ENCODE measurements at places on chromosomes 4 and X.

DNA sequence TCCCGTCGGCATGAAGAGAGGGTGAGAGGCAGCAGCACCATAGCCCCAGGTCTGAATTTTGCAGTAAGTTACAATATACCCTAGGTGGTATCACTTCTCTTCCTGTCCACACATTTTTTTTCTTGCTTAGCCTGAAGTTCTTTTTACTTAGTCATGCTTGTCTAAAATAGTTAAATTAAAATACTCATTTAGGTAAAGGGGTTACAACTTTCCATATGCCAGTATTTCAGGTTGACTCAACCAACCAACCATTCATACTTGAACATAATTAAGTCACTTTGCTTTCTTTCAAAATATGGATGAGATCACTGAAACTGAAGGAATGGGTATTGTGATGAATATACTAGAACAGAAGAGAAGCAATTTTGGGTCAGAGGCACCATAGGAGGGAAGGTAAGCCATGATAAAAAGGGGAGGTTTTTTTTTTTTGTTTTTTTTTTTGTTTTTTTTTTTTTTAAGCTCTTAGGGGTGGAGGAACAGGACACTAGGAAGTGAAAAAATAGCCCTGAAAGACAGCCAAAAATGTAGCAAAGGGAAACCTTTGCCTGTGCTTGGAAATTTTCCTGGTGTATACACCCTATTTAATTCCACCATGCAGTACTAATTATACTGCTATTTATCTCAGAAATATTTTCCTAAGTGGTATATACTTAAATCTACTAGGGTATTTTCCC, 41.8 kb downstream of the RPS6KA3 start:
- no peak for DNase-seq

DNA sequence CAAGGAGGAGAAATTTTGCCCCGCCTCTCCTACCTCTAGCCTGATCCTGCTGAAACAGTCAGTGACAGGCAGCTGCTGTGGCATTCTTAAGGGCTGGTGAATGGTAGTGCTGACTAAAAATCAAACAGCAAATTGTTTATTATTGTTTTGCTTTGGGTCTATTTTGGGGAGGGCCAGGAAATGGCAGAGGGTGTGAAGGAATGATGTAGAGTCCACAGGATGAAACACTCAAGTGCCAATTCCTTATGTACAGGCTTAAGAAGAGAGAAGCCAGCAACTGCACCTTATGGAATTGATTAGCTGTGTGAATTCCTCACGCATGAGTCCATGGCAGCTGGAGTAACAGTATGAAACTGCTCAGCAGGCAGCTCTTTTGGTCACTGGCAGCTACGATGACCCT, 39.7 kb downstream of the VEGFC start:
- peak; percentile 98 for DNase-seq

DNA sequence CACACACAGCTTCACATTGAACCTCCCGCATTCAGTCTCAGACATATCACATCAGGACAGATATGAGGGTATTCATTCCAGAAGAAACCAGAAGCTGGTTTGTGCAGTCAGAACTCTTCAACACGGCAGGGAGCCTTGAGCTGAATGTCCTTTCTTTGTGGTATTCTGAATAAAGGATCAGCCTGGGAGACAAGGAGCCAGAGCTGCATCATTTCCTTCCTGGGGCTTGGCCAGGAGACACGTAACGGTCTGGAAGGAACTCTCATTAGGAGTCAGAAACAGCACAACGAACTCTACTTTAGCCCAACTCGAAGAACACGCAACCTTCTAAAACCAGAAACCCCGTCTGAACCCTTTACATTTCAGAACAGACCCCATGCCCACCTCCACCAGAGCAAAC, 46.4 kb downstream of the KDR start:
- no peak for DNase-seq

DNA sequence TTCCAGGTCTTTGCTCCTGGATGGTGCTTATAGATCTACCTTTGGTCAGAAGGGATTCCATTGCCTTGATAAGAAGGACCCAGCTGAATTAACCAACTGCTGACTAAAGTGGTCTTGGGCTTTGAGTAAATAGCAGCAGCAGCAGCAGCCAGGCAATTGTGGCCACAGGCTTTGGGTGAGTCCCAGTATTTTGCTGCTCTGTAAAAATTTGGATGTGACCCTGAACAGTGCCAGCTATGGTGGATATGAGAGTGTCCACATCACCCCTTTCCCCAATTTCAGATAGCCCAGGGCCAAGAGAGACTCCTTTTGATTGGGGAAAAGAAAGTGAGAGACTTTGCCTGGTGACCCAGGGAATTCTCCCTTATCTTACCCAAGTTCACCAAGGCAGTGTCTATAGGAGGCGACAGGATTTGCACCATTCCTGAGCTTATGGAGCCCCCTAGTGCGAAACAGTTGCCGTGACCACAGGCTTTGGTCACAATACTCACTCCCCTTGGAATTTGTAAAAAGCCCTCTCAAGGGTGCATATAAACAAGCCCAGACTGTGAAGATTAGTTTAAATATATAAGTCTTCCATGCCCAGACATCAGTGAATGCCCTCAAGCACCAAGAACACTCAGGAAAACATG, 518.0 kb downstream of the TMA16 start:
- DNase-seq: no peak

DNA sequence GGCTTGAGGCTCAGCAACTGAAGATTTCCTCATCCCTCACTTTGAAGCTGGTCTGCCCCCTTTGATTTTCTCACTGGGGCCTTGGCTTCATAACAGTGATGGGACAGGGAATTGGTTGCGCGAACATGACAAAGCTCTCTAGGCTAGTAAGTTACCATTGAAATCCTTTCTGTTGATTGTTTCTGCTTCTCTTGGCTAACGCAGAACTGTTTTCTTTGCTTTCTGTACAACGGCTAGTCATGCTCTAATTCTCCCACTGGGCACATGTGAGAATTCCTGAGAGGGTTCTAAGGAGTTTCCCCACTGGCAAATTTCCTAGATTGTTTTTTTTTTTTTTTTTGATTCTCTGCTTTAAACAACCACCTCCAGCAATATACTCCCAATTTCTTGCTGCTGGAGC, 738.6 kb downstream of the PCDH7 start:
- no peak for DNase-seq

GRCh38 chrX:41180194-41180908, 95.1 kb downstream of the USP9X start:
- peak; percentile 31 for DNase-seq
